Suprapubic skin (tissue), 4 donors: ENCODE measurements at places on chromosomes 16 and 17. TPM values are rescaled to one million over a fixed set of nuclear protein-coding genes. Genes with fewer than 3 reads are reported as not detected.

GRCh38 chr17:64685705-64686104 is 23.6 kb upstream of the SMURF2 start:
- H3K27me3 ChIP-seq, result no peaks in the 10 kb centered on the region
- H3K4me3 ChIP-seq, result no peak overlapping the region
- DNase-seq, result no peak
- no peaks in the 10 kb centered on the region for H3K4me1 ChIP-seq
- H3K27ac ChIP-seq, result no peak overlapping the region
- H3K36me3 ChIP-seq, result no peaks in the 10 kb centered on the region

GRCh38 chr17:8964801-8965393 is 610 bp downstream of the PIK3R5 start:
- H3K27me3 ChIP-seq, result peaks cover 48% of the 10 kb centered on the region
- H3K36me3 ChIP-seq, result no peaks in the 10 kb centered on the region
- DNase-seq, result no peak

GRCh38 chr17:56908001-56908542 is 5.8 kb downstream of the TRIM25 start:
- H3K36me3 ChIP-seq, result peaks cover 54% of the 10 kb centered on the region
- H3K27ac ChIP-seq, result no peak overlapping the region
- peaks cover 49% of the 10 kb centered on the region for H3K4me1 ChIP-seq
- H3K27me3 ChIP-seq, result no peaks in the 10 kb centered on the region

CMIP gene
- total RNA-seq, result 89.9 TPM

GRCh38 chr16:19804538-19805323 is 79.9 kb downstream of the GPRC5B start:
- no peaks in the 10 kb centered on the region for H3K27me3 ChIP-seq
- H3K4me1 ChIP-seq, result no peaks in the 10 kb centered on the region
- H3K4me3 ChIP-seq, result no peak overlapping the region
- peak; percentile 83 for DNase-seq

- H3K36me3 ChIP-seq, result no peaks in the 10 kb centered on the region
- peaks cover 64% of the 10 kb centered on the region for H3K27me3 ChIP-seq
- no peak for DNase-seq
- H3K27ac ChIP-seq, result no peak overlapping the region
- H3K4me3 ChIP-seq, result no peak overlapping the region
Observed at GRCh38 chr17:36468903-36469635, 17.4 kb upstream of the ZNHIT3 start.

HLF gene
- 36.3 TPM for total RNA-seq

DNA sequence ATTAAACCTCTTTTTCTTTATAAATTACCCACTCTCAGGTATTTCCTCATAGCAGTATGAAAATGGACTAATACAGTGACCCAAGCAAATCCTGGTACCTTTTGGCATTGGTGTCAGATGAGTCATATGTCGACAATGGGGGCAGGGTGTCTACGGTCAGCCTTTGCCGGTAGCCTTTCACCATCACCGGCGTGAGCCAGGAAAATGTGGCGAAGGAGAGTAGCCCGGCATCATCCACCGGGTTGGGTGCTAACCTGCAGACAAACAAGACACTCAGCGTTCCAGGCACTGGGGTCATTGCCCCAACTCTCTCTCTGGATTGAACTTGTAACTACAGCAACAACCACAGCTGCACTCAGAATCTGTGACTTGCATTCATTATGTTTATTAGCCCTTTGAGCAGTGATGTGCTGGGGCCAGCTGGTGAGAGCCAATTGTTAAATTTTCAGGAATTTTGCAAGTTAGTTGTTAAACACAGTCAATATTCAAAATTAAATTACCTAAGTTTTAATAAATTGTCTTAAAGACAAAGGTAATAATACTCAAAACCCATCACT is 11.9 kb downstream of the ABCC12 start:
- no peak overlapping the region for H3K27ac ChIP-seq
- no peaks in the 10 kb centered on the region for H3K36me3 ChIP-seq
- DNase-seq, result no peak
- H3K4me3 ChIP-seq, result no peak overlapping the region

GRCh38 chr16:22312897-22313781 is 15.9 kb downstream of the POLR3E start:
- no peaks in the 10 kb centered on the region for H3K27me3 ChIP-seq
- peak; percentile 65 for DNase-seq
- H3K4me3 ChIP-seq, result no peak overlapping the region
- peaks cover 20% of the 10 kb centered on the region for H3K4me1 ChIP-seq
- no peak overlapping the region for H3K27ac ChIP-seq
- H3K36me3 ChIP-seq, result peaks cover 93% of the 10 kb centered on the region
